Umbilical cord (tissue), 2 donors: ENCODE measurements at places on chromosomes 2 and 18. TPM values are rescaled to one million over a fixed set of nuclear protein-coding genes. Genes with fewer than 3 reads are reported as not detected.

- DNase-seq = no peak
These were observed 31.4 kb upstream of the DUSP2 start for GRCh38 chr2:96176661-96177060.

GRCh38 chr2:210303498-210303897 is 11.5 kb downstream of the MYL1 start:
- no peak for DNase-seq

DNA sequence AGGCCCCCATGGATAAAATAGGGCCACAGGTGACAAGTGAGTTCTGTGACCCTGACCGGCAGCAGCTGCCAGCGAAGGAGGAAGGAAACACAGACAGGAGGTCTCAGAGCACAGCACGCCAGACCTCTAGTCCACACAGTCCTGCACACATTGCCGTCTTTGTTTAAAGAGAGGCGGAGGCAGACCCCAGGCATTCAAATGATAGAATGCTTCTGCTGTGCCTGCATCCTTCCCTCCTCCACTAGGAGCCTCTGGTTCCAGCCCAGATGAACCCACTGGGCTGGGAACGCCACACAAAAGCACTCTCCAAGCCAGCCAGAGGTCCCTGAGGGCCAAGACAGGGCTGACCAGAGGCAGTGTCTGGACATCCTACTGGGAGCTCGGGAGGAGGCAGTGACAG is 118.7 kb downstream of the KLHL29 start:
- DNase-seq = no peak

Gene TMEM163
- 3.4 TPM for total RNA-seq

- peak; percentile 50 for DNase-seq
These were observed 418.0 kb downstream of the LRATD1 start for GRCh38 chr2:15050483-15050882.

Gene DYSF
- total RNA-seq = 2.9 TPM

GRCh38 chr2:27655155-27655951 is 8.1 kb downstream of the SUPT7L start:
- no peak for DNase-seq

- DNase-seq = no peak
These were observed 190.1 kb upstream of the TNP1 start for GRCh38 chr2:217049956-217050355.
